ENCODE measurements at places on chromosomes 3 and 15.

DNA sequence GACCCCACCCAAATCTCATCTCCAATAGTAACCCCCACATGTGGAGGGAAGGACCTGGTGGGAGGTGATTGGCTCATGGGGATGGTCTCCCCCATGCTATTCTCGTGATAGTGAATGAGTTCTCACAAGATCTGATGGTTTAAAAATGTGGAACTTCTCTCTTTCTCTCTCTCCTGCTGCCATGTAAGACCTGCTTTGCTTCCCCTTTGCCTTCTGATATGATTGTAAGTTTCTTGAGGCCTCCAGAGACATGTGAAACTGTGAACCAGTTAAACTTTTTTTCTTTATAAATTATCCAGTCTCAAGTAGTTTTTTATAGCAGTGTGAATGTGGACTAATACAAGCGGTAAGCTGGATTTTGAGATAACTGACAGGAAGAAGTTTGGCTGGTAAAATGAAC is 60.3 kb upstream of the MBNL1 start:
- no peak for DNase-seq

DNA sequence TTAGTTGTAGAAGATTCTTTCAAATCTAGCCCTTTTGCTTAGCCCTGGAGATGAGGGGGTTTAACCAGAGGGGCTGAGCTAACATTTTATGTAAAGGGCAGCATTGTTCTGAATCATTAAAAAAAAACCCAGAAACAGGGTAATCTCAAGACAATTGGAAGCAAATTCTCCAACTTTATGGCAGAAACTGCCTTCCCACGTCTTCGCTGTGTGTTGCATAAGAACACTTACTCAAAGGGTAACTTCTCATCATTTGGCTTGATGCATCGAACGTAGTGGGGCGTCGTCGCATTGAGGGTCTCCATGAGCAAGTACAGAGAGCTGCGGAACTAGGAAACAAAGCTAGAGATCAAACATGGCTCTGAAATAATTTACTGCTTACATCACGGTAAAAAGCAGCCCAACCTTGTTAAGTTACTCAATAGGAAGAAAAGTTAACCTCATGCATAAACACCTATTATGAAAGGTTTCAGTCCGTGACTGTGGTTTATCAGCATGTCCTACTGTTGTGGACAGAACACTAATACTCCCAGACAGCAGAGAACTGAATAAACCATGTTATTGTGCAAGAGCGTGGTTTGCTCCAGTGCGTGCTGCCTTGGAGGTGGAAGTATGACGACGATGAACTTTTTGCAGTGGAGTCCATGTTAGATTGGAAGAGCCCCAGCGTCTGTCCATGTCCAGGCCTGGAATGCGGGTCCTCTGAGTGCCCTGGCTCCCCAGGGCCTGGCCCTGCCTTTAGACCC is 48.7 kb downstream of the MYO5C start:
- DNase-seq = no peak

DNA sequence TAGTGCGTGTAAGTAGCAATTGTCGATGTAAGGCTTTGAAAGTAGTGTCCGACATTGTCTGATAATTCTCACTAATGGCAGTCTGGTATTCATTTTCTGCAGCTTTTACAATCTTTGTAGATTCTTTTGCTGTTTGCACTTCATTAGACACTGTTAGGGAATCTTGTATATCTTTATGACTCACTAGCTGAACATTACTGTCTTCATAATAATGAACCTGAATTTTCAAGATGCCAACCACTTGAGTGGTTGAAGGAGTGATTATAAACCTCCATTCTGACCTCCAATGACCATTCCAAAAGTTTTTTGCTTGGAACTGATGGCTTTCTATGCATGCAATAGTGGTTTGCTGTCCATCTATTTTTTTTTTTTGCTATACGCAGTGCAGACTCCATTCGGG is 76.4 kb upstream of the MFGE8 start:
- no peak for DNase-seq

DNA sequence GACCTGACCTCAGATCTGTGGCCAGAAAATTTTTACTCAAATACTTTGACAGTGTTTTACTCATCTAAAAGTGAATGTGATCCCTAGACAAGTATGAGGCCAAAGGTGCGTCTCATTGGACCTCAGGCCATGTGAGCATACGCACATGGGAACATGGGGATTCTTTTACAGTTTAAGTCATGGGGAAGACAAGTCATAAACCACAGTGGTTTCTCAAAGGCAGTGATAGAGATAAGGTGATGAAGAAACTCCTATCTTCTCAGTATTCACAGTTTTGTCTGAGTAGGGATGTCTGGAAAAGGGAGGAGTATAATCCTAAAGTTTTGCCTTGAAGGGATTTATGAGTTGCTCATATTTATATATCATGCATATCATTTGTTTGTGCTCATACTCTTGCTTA is 173.8 kb downstream of the FNDC3B start:
- peak; percentile 6 for DNase-seq

DNA sequence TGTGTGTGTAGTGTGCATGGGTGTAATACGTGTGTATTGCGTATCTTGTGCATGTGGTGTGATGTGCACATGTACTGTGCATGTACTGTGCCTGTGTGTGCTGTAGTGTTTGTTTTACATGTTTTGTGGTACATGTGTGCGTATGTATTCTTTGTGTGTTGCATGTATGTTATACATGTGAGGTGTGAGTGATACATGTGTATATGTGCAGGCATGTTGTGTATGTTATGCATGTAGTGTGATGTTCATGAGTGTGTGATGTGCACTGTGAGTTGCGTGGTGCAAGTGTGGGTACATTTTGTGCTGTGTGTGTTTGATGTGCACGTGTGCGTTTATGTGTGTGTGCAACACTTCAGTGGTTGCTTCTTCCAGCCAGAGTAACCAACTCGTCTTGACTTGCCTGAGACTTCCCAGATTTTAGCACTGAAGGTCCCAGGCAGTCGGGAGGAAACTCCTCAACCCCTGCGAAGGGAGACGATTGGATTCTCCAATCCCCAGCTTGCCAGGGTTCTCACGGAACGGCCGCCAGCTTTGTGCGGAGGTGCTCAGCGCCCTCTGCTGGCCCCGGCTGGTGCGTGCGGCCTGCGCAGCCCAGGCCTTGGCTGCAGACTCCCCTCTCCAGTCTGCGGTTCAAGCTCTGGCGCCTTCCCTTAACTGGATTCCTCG is 3.6 kb downstream of the GALNT15 start:
- peak; percentile 75 for DNase-seq

GRCh38 chr15:72365844-72366243 is 10.0 kb downstream of the HEXA start:
- DNase-seq = no peak

- no peak for DNase-seq
These were observed 3.2 kb downstream of the ALAS1 start for GRCh38 chr3:52200981-52201679.

GRCh38 chr3:16332904-16333426 is 68.0 kb downstream of the OXNAD1 start:
- no peak for DNase-seq

DNA sequence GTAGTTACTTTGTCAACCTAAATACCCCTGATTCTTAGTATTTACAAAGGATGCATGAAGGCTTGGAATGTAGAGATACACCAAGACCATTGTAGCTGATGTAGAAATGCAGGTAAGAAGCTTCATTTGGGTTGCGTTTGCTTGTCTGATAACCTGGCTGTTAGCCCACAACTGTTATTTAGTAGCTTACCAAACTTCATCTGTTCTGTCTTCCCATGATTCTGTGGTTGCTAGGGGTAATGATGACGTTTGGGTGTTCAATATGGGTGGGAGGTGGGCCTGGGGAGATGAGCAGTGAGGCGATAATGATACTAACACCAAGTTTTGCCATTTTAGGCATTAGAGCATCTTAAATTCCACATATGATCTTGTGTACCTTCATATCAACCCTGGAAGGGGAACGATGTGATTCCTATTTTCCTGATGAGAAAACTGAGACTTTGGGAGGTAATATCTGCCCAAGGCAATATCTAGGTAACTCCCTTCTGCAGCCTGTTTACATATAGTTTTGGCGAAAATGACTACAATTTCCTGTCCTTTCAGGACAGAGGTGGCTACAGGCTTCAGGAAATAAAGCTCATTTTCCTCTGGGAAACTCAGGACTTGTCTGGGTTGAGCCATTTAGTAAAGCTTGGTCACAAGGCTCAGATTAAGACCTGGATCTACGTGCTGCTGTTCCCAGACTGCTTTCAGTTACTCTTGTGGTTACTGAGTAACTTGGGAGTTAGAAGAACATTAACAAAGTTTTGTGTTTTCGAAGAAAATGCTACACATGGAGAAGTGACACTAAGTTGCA is 26.8 kb downstream of the FNDC3B start:
- no peak for DNase-seq

DNA sequence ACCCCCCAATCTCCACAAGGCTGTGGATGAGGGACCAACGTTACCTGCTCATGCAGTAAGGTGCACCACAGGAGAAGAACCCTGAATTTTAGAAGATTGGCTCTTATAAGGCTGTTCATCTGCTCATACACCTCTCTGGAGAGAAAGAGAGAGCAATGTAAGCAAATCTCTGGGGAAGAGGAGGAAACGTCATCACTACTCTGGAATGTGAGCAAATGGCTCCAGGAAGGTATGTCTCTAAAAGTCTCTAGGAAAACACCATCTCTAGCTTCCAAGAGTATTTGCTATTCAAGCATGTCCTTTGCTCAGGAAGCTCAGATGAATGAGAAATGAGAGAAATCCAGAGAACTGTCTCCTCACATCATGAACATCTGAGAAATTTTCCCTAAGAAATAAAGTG is 235.4 kb downstream of the TBL1XR1 start:
- no peak for DNase-seq

GRCh38 chr3:141184430-141184829 is 47.2 kb upstream of the PXYLP1 start:
- no peak for DNase-seq

DNA sequence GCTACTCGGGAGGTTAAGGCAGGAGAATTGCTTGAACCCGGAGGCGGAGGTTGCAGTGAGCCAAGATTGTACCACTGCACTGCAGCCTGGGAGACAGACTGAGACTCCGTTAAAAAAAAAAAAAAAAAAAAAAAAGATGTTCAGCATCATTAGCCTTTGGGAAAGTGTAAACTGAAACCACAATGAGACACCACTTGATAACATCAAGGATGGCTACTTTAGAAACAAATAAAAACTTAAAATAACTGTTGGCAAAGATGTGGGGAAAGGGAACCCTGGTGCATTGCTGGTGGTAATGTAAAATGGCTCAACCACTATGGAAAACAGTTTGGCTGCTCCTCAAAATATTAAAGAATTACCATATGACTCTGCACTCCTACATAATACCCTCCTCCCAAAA is 1.9 kb downstream of the LEO1 start:
- DNase-seq = no peak

DNA sequence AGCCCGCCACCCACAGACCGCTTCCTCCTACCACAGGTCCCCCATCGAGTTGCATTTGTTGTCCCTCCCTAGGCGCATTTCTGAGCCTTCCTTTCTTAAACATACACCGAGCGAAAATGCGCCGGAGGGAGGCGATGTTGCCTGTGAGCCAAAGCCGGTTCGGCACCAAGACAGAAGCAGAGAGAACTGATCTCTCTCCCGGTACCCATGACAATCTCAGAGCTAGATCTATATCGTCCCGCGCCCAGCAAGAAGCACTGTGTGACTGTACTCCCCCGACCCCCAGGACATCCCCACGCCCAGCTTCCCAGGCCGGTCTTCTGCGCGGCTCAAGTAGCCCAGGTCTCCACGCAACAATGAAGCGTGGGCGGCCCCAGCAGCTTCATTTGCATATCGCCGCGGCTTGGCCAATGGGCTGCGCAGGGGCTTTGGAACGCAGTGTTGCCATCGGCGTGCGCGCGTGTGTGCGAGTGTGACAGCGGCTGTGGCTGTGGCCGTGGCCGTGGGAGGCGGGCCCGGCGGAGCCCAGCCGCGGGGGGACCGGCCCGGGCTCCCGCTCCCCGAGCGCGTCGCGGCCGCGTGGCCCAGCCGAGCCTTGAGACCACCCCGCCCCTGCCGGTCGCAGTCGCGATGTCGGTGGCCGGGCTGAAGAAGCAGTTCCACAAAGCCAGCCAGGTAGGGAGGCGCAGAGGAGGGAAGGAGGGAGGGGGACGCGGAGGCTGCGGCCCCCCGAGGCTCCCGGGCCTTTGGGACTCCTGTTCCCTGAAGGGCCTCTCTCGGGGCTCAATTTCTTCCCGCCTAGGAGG is at the start of gene SH3GL3:
TSS of gene SH3GL3 (plus strand) at position 438 of the 806 bp plus-strand sequence. CDS start at position 631, 193 bp downstream.
- DNase-seq = peak; percentile 56

GRCh38 chr15:76223521-76223920 is 87.7 kb downstream of the ETFA start:
- DNase-seq = no peak

- no peak for DNase-seq
These were observed 135.1 kb downstream of the ADAMTS17 start for GRCh38 chr15:100206643-100207042.

DNA sequence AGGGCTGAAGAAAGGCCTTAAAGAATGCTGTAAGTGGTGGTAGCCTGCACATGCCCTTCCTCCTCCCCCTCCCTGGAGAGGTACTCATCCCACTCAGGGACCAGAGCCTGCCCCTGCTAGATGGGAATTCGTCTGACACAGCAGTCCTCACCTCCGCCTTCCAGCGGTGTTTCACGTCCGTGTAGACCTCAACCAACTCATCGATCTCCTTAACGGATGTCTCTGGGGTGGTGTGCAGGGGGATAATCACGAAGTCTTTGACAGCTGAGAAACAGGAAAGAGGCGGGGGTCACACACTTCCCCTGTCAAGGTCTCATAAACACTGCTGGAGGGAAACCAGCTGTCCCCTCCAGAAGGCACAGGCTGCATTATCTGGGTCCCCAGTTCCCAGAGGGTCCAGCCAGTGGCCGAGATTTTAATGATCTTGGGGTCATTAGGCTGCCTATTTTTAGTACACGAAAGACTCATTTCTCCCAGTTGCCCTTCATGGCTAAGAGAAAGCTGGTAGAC is 9.9 kb downstream of the DNASE1L3 start:
- no peak for DNase-seq

DNA sequence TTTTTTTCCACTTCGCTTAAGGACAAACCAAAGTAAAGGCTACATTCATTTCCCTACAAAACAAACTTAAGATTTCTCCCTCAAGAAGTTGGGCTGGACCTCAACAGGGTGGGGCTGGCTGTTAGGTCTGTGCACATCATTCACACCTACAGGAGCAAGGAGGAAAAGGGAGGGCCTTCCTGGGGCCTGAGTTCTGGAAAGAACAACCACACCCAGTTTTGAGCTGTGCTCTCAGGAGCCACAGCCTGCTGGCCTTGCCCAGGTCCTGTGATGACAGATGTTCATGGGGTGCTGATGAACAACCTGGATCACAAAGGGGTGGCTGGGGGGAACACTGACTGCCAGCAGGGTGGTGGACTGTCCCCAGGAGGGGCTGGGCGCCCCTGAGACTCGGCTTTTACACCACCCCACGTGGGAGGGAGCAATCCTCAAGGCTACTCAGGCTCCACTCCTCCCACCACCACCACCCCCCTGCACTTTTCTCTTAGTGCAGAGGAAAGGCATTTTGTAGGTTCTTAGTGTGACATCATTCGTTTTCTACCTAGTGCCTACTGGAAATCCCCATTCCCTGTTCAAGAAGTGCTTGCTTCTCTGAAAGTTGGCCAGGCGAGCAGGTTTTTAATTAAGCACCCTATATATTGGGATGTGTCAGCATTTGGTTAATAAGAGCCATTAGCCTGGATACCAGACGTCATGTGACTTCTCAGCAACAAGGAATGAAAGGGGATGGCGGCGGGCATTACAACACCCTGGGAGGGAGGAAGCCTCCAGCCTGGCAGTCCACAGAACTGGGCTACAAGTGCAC is 35.7 kb downstream of the CCNB2 start:
- no peak for DNase-seq
